Endothelial cell of umbilical vein (primary cell): ENCODE measurements at places on chromosomes 6 and 20.

- peak; percentile 39 for DNase-seq
- H3K4me3 ChIP-seq, result no peak overlapping the region
- H3K4me1 ChIP-seq, result peaks cover 21% of the 10 kb centered on the region
- no peak overlapping the region for H3K27ac ChIP-seq
- no peaks in the 10 kb centered on the region for H3K27me3 ChIP-seq
- H3K36me3 ChIP-seq, result no peaks in the 10 kb centered on the region
These were observed 19.7 kb downstream of the GMDS start for GRCh38 chr6:2225422-2226392.

- no peaks in the 10 kb centered on the region for H3K27me3 ChIP-seq
- H3K4me3 ChIP-seq, result no peak overlapping the region
- no peak overlapping the region for H3K27ac ChIP-seq
- no peak for DNase-seq
- H3K4me1 ChIP-seq, result no peaks in the 10 kb centered on the region
These were observed 113.6 kb upstream of the MAN1A1 start for GRCh38 chr6:119463081-119463626.

DNA sequence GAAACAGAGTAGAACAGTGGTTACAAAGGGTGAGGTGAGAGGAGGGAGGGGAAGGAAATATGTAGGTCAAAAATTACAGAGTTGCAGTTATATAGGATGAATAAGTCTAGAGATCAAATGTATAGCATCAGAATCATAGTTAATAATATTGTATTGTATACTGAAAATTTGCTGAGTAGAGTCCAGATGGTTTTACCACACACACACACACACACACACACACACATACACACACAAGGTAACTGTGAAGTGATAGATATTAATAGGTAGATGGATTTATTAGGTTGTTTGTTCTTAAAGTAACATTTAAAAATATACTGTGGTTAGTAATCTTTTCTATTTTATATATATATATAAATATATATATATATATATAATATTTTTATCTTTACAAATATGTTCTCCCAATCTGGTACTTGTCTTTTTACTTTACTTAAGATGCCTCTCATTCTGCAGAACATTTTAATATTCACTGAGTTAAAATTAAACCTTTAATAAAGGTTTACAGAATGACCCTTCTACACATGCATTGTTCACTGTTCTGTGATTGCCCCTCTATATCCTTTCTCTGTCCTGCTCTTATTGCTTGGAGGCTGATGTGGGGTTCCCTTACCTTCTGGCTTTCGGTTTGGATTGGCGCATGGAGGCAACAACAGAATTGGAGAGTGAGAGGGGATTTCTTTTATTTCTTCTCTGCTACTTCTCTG lies 408 bp downstream of the PTCHD4 start:
- H3K36me3 ChIP-seq, result no peaks in the 10 kb centered on the region
- H3K27ac ChIP-seq, result peak overlapping the region; percentile 62
- H3K4me3 ChIP-seq, result peak overlapping the region; percentile 36
- peak; percentile 37 for DNase-seq
- H3K4me1 ChIP-seq, result no peaks in the 10 kb centered on the region
- H3K27me3 ChIP-seq, result no peaks in the 10 kb centered on the region

- H3K4me1 ChIP-seq, result no peaks in the 10 kb centered on the region
- H3K27ac ChIP-seq, result no peak overlapping the region
- no peaks in the 10 kb centered on the region for H3K27me3 ChIP-seq
- no peak overlapping the region for H3K4me3 ChIP-seq
- no peaks in the 10 kb centered on the region for H3K36me3 ChIP-seq
These were observed 69.9 kb downstream of the PPP1R14C start for GRCh38 chr6:150212778-150213177.

GRCh38 chr6:3368685-3369084 lies 88.2 kb downstream of the SLC22A23 start:
- no peaks in the 10 kb centered on the region for H3K27me3 ChIP-seq
- H3K36me3 ChIP-seq, result no peaks in the 10 kb centered on the region
- H3K4me3 ChIP-seq, result no peak overlapping the region
- no peaks in the 10 kb centered on the region for H3K4me1 ChIP-seq
- no peak overlapping the region for H3K27ac ChIP-seq
- no peak for DNase-seq

DNA sequence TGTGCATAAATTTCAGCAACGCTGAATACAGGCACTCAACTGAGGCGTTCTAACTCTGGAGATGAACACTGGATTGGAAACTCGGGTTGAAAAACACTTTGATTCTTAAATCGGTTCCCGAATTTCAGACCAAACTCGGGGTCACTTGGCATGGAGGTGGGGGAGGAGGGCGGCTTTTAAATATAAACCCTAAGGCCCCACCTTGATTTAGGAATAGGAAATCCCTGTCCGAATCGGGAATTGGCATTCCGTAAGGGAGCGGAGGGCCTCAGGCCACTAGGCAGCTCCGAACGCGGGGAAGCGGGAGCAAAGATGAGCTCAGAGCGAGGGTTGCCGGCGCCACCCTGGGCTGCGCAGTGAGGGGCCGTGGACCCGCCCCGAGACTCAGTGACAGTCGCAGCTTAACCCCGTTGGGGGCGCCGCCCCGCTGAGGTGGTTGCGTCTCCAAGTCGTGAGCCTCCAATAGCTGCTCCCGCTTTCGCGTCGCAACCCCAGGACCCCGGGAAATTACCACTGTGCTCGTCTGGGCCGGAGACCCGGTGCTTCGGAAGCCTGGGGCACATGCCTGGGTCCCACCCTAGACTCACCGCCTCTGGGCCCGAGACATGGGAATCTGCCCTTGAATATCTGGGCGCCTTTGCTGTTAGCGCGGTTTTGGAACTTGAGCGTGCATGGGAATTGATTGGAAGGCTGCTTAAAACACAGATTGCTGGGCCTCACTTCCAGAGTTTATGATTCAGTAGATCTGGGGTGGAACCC lies 4.6 kb upstream of the SIM1 start:
- H3K36me3 ChIP-seq, result no peaks in the 10 kb centered on the region
- H3K4me3 ChIP-seq, result no peak overlapping the region
- peaks cover 9% of the 10 kb centered on the region for H3K4me1 ChIP-seq
- peaks cover 96% of the 10 kb centered on the region for H3K27me3 ChIP-seq

GRCh38 chr6:52251113-52251512 lies 6.8 kb upstream of the IL17F start:
- no peak overlapping the region for H3K4me3 ChIP-seq
- H3K36me3 ChIP-seq, result no peaks in the 10 kb centered on the region
- H3K4me1 ChIP-seq, result no peaks in the 10 kb centered on the region
- peaks cover 11% of the 10 kb centered on the region for H3K27me3 ChIP-seq
- no peak overlapping the region for H3K27ac ChIP-seq
- DNase-seq, result no peak

DNA sequence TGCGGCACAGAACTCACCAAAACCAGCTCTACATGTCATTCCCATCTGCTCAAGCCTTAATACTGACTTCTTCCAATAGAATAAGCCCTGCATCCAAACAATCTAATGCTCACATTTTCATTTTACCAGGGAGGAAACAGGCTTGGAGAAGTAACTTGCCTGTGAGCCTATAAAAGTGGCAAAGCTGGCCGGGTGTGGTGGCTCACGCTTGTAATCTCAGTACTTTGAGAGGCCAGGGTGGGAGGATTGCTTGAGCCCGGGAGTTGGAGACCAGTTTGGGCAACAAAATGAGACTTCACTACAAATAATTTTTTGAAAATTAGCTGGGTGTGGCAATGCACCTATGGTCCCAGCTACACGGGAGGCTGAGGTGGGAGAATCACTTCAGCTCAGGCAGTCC lies 133.7 kb downstream of the LY86 start:
- H3K4me3 ChIP-seq, result no peak overlapping the region
- H3K27me3 ChIP-seq, result no peaks in the 10 kb centered on the region
- no peak overlapping the region for H3K27ac ChIP-seq
- DNase-seq, result no peak

- DNase-seq, result no peak
- no peaks in the 10 kb centered on the region for H3K36me3 ChIP-seq
- H3K4me3 ChIP-seq, result no peak overlapping the region
- H3K27me3 ChIP-seq, result no peaks in the 10 kb centered on the region
- no peak overlapping the region for H3K27ac ChIP-seq
These were observed 20.3 kb downstream of the ZSCAN31 start for GRCh38 chr6:28315628-28316027.

DNA sequence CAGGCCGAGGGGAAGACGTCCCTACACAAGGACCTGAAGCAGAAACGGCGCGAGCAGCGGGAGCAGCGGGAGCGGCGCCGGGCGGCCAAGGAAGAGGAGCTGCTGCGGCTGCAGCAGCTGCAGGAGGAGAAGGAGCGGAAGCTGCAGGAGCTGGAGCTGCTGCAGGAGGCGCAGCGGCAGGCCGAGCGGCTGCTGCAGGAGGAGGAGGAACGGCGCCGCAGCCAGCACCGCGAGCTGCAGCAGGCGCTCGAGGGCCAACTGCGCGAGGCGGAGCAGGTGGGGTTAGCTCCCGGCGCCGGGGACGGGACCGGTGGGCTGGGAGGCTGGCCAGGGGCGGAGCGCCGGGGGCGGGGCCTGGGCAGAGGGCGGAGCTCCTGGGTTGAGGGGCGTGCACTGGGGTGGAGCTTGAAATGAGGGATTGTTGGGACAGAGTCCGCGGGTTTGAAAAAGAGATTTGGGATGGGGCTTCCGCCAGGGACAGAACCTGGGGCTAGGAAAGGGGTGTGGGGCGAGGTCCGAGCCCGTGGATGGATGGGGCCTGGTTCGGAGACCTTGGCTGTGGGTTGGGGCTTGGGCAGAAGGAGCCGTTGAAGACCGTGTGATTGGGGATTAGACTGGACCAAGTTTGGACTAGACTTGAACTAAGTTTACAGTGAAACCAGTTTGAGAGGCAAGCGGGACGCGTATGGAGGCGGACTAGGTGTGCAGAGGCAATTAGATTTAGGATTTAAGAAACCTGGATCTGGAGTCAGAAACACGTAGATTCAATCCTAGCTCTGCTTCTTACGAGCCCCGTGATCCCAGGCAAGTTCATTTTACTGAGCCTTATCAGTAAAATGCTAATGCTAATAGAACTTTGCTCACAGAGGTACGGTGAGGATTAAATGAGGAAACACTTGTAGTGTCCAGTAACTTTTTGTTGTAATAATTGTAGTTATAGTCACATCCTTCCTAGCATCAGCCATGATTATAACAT lies 20.9 kb downstream of the DEF6 start:
- no peaks in the 10 kb centered on the region for H3K36me3 ChIP-seq
- peak; percentile 85 for DNase-seq

- H3K27me3 ChIP-seq, result peaks cover 3% of the 10 kb centered on the region
- no peak overlapping the region for H3K4me3 ChIP-seq
- H3K4me1 ChIP-seq, result no peaks in the 10 kb centered on the region
- DNase-seq, result no peak
- H3K27ac ChIP-seq, result no peak overlapping the region
These were observed 167.1 kb upstream of the FBXL4 start for GRCh38 chr6:99114769-99115406.

DNA sequence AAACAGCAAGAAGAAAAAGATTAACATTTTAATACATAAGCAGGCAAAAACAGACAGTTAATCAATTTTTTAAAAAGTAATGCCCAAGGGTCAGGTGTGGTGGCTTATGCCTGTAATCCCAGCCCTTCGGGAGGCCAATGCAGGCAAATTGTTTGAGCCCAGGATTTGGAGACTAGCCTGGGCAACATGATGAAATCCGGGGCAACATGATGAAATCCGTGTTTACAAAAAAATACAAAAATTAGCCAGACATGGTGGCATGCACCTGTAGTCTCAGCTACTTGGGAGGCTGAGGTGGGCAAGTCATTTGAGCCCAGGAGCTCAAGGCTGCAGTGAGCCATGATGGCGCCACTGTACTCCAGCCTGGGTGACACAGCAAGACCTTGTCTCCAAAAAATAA lies 94.1 kb upstream of the DST start:
- no peaks in the 10 kb centered on the region for H3K27me3 ChIP-seq
- no peak for DNase-seq
- no peak overlapping the region for H3K4me3 ChIP-seq
- no peaks in the 10 kb centered on the region for H3K36me3 ChIP-seq
- H3K4me1 ChIP-seq, result peaks cover 18% of the 10 kb centered on the region

- no peak overlapping the region for H3K4me3 ChIP-seq
- H3K27me3 ChIP-seq, result no peaks in the 10 kb centered on the region
- no peaks in the 10 kb centered on the region for H3K36me3 ChIP-seq
- no peaks in the 10 kb centered on the region for H3K4me1 ChIP-seq
- no peak for DNase-seq
- no peak overlapping the region for H3K27ac ChIP-seq
These were observed 1324.4 kb downstream of the GRIK2 start for GRCh38 chr6:102717737-102718456.

- no peaks in the 10 kb centered on the region for H3K27me3 ChIP-seq
- H3K27ac ChIP-seq, result no peak overlapping the region
- no peak for DNase-seq
- H3K4me3 ChIP-seq, result no peak overlapping the region
These were observed 51.4 kb downstream of the IBTK start for GRCh38 chr6:82196161-82196560.

DNA sequence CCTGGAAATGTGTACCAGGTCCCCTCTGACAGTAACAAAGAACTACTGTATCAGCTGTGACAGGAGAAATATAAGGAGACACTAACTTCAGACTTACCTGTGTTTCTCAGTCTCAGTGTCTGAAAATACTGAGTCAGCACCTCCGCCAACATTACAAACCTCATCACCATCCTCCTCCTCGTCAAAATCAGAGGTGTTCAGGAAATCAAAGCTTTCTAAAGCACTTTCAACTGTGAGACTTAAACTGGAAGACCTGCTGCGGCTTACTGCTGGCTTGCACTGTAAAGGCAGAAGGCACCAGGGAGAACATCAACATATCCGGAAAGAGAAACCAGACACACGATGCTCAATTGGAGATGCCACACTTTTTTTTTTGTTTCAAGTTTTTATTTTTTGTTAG lies 40.3 kb upstream of the ARMH2 start:
- H3K4me1 ChIP-seq, result no peaks in the 10 kb centered on the region
- no peak overlapping the region for H3K4me3 ChIP-seq
- H3K27me3 ChIP-seq, result no peaks in the 10 kb centered on the region
- H3K27ac ChIP-seq, result no peak overlapping the region
- no peaks in the 10 kb centered on the region for H3K36me3 ChIP-seq

DNA sequence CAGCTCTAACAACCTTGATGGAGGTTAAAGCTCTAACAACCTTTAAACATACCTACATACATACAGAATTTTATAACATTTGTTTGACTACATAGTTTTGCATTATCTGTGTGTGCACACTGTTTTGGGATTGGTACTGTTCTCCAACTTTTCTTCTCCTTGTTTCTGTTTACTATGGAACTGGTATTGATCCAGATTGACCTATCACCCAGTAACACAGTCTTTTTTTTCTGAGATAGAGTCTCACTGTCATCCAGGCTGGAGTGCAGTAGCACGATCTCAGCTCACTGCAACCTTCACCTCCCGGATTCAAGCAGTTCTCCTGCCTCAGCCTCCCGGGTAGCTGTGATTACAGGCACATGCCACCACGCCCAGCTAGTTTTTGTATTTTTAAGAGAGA lies 16.7 kb upstream of the SUMO4 start:
- H3K4me3 ChIP-seq, result no peak overlapping the region
- H3K36me3 ChIP-seq, result peaks cover 9% of the 10 kb centered on the region
- H3K4me1 ChIP-seq, result no peaks in the 10 kb centered on the region
- H3K27me3 ChIP-seq, result no peaks in the 10 kb centered on the region
- H3K27ac ChIP-seq, result no peak overlapping the region

DNA sequence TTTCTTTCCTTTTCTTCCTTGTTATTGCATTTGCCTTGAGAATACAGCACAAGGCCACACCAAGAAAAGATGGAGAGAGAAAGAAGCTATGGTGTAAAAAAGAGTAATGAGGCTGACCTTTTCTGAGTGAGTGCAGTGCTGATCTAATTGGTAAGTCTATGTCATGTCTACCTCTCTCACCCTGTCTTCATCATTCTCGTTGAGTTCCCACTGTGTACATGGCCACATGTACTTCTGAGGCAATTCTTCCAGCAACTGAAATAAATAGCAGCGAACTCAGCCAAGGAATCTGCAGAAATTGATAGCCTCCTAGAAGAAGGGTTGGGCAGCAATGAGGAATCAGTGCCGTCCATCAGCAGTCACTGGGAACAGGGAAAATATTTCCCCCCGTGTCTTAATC lies 367.2 kb upstream of the SPTLC3 start:
- no peaks in the 10 kb centered on the region for H3K4me1 ChIP-seq
- H3K4me3 ChIP-seq, result no peak overlapping the region
- DNase-seq, result no peak
- no peak overlapping the region for H3K27ac ChIP-seq
- no peaks in the 10 kb centered on the region for H3K36me3 ChIP-seq
